ENCODE measurements at places on chromosomes 11 and 22.
A peak's percentile ranks its signal among the peaks of the same experiment; 100 is the strongest.

DNA sequence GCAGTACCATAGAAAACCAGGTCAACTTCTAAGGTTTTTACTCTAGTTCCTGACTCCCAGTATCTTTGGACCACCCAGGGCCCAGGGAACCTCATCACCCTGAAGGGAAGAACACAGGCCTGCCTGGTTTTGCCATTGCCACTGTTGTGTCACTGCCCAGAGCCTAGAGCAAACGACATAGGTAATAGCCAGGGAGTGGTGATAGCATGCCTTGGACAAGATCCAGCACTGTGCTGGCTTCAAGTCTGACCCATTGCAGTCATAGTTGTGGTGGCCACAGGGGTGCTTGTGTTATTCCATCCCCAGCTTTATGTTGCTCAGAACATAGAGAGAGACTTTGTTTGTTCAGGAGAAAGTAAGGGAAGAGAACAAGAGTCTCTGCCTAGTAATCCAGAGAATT is 2310.2 kb downstream of the LRRC4C start:
- no peak for DNase-seq

- DNase-seq = peak; percentile 26
These were observed 539 bp downstream of the EIF4ENIF1 start for GRCh38 chr22:31488988-31489617.

DNA sequence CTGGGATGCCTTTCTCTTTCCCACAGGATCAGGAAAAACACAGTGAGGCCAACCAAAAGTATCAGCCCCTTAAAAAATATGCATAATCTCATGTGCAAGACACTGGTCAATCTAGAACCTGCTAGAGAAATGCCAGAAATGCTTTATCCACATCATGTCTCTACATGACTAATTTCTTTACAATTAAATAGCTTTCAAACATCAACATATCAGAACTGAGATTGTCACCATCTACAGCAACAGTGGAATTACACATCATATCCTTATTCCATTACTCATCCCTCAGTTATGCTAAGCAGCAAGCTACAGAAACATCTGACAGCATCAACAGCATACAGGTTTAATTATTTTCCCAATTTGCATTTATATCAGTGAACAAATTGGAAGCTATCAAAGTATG is 78.8 kb downstream of the DDIAS start:
- no peak for DNase-seq

DNA sequence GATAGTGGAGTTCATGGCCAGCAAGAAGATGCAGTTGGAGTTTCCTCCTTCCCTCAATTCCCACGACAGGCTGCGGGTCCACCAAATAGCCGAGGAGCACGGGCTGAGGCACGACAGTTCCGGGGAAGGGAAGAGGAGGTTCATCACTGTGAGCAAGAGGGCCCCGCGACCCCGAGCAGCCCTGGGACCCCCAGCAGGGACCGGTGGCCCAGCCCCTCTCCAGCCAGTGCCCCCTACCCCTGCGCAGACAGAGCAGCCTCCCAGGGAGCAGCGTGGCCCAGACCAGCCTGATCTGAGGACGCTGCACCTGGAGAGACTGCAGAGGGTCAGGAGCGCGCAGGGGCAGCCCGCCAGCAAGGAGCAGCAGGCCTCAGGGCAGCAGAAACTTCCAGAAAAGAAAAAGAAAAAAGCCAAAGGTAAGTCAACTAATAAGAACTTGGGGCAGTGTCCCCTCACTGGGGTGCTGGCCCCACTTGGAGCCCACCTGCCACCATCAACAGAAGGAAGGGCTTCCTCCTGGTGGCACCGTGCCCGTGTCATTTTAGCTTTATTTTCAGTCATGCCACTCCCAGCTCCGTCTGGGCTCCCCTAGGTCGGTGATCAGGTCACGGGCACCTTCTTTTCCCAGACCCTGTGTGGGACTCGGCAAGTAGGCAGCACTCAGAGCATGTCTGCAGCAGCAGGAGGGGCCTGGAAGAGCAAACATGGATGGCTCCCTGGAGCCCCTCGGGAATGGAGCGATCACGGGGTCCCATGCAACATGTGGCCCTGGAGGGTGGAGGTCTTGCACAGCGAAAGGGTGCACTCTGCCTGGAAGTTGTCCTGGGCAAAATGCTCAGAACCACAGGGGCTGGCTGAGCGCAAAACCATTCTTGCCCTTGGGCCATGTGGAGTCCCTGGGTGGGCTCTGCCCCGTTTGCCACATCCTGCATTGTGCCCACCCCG is 33.3 kb downstream of the IGHMBP2 start:
- DNase-seq = no peak

GRCh38 chr11:69842746-69843528 is 23.7 kb upstream of the FGF3 start:
- no peak for DNase-seq

DNA sequence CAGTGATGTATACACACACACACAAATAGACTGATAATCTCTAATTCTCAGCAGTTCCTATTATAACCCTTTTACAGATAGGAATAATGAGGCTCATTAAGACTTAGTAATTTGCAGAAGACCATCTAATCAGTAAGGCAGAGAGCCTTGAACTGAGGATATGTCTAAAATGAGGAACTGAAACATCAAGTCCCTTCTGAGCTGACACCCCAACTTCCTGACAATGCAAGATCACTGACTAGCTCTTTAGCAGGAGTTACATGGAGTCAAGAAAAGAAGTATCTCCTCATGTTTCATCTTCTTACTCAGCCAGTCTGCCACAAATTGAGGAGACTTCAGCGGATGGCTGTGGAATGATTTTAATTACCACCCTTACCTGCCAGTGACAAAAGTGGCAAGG is 193.0 kb downstream of the MSANTD4 start:
- DNase-seq = no peak

GRCh38 chr11:32426819-32427615 is 8.3 kb downstream of the WT1 start:
- no peak for DNase-seq

- DNase-seq = no peak
These were observed 223.1 kb upstream of the B3GAT1 start for GRCh38 chr11:134634897-134635831.

DNA sequence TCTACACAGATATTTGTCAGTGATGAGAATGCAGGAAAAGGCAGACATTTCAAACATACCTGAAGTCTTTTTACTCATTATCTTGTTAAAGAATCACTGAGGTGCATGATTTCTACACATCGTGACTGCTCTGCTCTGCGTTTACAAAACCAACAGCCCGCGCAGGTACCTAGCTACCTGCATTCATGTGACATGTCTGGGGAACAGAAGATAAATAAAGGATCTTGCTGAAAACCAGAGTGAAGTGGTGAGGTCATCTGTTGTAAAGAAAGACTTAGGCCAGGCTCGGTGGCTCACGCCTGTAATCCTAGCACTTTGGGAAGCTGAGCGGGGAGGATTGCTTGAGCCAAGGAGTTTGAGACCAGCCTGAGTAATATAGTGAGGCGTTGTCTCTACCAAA is 15.7 kb downstream of the ASPHD2 start:
- DNase-seq = no peak

GRCh38 chr11:85040166-85040565 is 587.0 kb downstream of the DLG2 start:
- DNase-seq = no peak

DNA sequence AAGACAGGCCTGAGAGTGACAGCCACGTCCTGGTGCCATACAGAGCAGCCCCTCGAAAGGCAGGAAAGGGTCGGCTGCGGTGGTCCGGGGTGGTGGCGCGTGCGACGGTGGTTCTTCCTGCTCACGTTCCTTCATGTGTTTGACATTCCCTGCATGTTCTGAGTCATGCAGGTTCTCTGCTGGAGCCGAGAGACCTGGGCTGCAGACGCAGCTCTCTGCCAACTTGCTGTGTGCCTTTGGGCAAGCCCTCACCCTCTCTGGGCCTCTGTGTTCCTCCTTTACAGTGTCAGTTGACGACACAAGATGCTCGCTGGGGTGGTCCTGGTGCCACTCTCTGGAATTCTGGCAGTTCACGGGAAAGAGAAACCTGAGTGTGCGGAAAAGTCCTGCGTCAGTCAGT is 12.0 kb downstream of the ARHGAP8 start:
- DNase-seq = no peak

GRCh38 chr11:45454917-45455401 is 168.8 kb upstream of the SYT13 start:
- DNase-seq = no peak

- DNase-seq = no peak
These were observed 12.6 kb downstream of the SULT4A1 start for GRCh38 chr22:43849731-43850130.

GRCh38 chr11:60992842-60993409 is 21.4 kb downstream of the CD6 start:
- no peak for DNase-seq

DNA sequence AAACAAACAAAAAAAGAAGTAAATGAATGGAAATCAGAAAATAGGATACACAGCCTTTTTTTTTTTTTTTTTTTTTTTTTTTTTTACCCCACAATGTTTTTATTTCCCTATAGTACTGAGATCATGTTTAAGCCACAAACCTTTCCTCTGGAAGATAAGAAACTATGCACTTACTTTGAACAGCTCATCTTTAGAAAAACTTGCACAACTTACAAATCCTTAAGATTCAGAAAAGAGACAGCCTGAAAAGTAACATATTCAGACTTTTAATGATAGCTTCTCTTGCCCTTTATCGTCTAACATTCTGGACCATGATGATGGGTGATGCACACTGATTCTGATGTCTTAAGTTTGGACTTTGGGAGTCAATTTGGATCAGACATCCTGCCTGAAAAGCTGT is 80.3 kb downstream of the TNRC6B start:
- DNase-seq = no peak

DNA sequence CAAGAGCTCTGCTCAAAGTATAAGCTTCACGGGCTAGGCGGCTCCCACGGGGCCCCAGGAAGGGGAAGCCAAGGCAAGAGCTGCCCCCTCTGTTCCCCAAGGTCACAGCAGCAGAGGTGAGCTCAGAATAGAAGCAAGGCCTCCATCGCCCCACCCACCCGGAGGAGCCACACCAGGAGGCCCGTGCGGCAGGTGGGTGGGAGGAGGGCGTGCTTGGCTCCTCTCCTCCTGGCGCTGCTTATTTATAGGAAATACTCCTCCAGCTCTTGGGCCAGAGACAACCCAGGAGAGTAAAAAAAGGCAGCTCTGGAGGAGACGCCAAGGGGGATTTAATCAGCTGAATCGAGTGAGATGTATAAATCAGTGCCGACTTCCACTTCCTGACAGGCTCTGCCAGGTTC is 87.8 kb downstream of the FEZ1 start:
- no peak for DNase-seq

- no peak for DNase-seq
These were observed 46.9 kb downstream of the PANX1 start for GRCh38 chr11:94175535-94175934.

DNA sequence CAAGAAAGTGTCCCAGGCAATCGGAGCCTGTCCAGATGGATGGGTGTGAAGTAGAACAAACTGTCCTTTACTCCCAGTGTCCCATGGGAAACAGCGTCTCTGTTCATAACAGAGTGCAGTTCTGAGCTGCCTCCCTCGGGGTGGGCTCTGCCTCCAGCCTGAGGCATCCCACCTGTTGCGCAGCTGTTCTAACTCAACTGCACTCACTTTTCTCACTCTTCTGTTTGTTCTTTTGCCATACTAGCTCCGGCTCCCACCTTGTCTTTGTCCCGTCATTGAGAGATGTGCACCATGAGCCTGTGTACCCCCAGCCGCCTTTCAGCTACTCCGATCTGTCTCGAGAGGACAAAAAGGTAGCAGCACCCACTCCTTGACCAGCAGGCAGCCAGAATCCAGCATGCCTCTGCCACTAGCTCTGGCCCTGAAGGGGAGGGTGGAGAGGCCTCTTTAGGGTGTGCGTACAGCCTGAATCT is 20.7 kb upstream of the CDC42EP2 start:
- no peak for DNase-seq

DNA sequence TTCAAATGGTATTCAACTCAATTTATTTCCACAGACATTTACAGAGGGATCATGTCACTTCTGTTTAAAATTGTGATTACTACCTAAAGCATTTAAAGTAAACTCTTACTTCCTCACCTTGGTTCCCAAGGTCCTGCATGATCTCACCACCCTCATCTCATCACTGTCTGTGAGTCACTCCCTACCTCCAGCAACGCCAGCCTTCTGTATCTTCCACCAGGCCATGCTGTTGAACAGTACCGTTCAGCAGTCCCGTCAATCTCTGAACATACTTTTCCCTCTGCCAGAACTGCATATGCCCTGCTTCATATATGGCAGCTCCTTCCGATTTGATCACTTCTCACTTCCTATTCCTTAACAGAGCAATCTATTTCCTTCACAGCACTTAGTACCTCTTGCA is 2.0 kb downstream of the FBXO3 start:
- DNase-seq = no peak

GRCh38 chr11:2165571-2165970 is 4.6 kb upstream of the INS start:
- DNase-seq = no peak

- DNase-seq = no peak
These were observed 38.2 kb downstream of the ADAMTS8 start for GRCh38 chr11:130390071-130390758.

GRCh38 chr11:76768088-76768908 is 14.9 kb upstream of the TSKU start:
- DNase-seq = no peak

- no peak for DNase-seq
These were observed 60.9 kb upstream of the BMAL1 start for GRCh38 chr11:13216711-13217075.

- DNase-seq = no peak
These were observed 78.1 kb downstream of the GAB2 start for GRCh38 chr11:78339483-78339882.

DNA sequence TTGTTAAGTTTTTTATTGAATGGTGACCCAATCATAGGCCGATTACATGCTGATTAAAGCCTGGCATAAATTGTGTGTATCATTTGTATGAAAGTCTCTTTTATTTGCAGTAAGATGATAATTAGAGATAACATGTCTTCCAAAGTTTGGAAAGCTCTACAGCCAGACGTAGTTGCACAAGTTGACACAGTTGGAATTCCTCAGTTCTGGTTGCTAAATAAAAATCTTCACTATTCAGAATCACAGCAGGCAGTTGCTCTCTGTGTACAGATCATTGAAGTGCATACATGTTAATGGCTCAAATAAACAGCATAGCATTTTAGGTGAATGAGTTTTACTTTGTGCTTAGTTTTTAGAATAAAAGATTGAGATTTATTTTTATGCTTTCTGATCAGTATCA is 69.5 kb downstream of the ARHGAP42 start:
- no peak for DNase-seq

DNA sequence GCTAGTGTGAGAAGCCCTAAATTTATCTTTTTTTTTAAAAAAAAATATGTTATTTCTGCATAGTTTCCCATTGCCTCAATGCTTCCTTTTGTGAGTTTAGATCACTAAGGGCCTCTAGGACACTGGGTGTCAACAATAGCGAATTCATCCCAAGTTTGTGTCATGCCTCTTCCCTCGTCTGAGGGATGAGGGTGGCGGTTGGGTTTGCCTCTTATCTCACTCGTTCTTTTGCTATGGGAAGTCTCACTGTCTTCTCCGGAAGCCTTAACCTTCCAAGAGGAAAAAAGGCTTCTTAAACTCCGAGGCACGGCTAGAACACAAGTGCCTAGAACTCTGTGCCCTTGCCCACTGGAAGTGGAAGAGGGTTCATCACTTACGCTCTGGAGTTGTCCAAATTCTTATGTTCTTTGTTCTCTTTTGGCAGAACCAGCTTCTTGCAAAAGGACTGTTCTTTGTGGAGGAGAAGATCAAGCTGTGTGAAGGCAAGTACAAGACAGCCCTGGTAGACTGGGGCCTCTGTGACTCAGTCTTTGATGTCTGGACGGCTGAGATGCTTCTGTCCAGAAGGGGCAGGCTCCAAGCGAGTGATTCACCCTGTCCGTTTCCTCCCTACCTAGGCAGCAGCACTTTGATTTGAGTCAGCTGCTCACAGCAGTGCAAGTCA is 78.5 kb downstream of the TRAF6 start:
- no peak for DNase-seq

- no peak for DNase-seq
These were observed 48.4 kb upstream of the TSKU start for GRCh38 chr11:76734456-76735420.
